ENCODE measurements at places on chromosomes 12 and 14. TPM values are rescaled to one million over a fixed set of nuclear protein-coding genes. Genes with fewer than 3 reads are reported as not detected.

SAMD15 gene
- total RNA-seq, result 1.00 TPM

ADAMTS20 gene
- total RNA-seq, result not detected

TMEM229B gene
- 4.2 TPM for total RNA-seq

SOAT2 gene
- total RNA-seq, result not detected

GRCh38 chr12:8549381-8549780 is 8.7 kb upstream of the CLEC4E start:
- no peak for DNase-seq

DNA sequence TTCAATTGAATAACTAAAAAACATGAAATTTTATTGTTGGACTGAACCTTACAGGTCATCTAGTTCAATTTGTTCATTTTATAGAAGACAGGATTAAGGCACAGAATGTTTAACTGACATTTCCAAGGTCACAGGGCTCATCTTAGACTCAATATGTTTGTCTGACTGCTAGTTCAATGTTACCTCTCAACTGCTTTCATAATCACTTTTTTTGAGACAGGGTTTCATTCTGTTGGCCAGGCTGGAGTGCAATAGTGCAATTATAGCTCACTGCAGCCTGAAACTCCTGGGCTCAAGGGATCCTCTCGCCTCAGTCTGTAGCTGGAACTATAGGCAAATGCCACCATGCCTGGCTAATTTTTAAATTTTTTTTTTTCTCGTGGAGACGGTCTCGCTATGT is 24.4 kb upstream of the ITGA5 start:
- no peak for DNase-seq

DNA sequence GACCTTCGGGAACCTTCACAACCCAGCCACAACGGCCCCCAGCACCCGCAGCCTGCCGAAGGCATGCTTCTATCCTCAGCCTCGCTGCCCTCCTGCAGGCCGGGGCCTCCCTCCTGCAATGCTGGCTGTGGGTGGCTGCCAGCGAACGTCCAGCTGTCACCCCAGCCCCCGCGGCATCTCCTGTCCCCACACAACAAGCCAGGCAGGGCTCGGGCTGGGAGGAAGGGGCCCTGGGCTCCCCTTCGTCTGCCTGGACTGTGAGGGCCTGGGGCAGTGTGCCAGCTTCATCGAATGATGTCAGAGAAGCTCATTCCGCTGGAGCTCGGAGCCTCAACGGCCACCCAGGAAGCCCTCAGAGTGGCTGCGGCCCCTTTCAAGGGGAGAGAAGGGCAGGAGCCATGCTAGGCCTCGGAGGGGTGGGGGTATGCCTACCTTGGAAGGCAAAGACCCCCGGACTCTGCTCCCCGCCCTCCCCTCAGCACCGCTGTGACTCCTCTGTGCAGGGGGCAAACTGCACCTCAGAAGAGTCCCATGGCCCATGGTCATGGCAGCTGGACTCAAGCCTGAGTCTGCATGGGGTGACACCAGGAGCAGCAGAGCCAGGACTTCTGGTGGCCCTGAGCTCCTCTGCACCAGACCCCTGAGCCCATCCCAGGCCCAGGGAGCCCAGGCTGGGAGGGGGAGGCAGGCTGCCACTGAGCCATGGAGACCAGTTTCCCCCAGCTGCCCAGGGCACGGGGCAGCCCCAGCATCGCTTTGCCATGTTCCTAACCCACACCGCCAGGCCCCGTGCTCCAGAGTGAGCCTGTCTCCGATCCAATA is 24.7 kb upstream of the C14orf180 start:
- no peak for DNase-seq

- no peak for DNase-seq
These were observed 263.8 kb upstream of the DIO2 start for GRCh38 chr14:80475074-80475473.
